ENCODE measurements at places on chromosomes 4 and X.

DNA sequence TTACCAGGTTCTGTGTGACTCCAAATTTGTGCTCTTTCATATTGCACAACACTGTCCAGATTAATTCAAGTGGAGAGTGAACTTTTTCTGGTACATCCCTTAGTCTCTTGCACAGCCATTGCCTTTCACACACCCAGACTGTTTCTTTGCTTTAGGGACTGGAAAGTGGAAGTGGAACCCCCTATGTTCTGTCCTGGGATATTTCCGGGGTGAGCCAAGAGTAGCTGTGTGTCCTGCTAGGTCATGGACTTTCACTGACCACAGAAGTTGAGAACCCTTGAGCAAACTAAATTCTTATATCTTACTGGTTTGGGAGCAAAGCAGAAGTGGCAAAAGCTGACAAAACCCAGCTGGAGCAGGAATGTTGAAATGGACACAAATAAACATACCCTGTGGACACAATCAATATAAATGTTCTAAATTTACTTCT lies 10.3 kb upstream of the VSIG4 start:
- no peak for DNase-seq

- no peak for DNase-seq
Observed at GRCh38 chrX:124401696-124402095, 55.3 kb downstream of the SH2D1A start.

GRCh38 chrX:120311727-120312063 lies 434 bp upstream of the TMEM255A start:
- DNase-seq = no peak

- DNase-seq = no peak
Observed at GRCh38 chrX:13515211-13515930, 54.0 kb upstream of the EGFL6 start.

- no peak for DNase-seq
Observed at GRCh38 chr4:108166441-108167315, 2.1 kb downstream of the LEF1 start.

DNA sequence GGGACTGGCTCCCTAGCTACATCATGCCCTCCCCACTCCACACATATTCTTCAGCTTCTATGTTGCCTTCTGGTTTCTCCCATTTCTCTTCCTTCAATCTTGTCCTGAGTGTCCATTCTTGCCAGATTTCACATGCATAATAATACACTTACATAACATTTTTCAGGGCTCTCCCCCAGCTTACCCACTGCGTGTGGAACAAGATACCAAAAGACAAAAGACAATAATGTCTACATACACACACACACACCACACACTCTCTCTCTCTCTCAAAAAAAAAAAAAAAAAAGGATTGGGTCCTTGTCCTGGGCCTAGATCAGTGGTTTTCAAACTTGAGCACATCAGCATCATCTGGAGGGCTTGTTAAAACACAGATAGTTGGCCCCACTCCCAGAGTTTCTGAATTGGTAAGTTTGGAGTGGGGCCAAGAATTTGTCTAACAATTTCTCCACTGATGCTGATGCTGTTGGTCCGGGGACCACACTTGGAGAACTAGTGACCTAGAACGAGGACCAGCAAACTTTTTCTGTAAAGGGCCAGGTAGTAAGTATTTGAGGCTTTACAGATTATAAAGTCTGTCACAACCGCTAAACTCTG lies 6.5 kb upstream of the SMARCA1 start:
- DNase-seq = peak; percentile 14

DNA sequence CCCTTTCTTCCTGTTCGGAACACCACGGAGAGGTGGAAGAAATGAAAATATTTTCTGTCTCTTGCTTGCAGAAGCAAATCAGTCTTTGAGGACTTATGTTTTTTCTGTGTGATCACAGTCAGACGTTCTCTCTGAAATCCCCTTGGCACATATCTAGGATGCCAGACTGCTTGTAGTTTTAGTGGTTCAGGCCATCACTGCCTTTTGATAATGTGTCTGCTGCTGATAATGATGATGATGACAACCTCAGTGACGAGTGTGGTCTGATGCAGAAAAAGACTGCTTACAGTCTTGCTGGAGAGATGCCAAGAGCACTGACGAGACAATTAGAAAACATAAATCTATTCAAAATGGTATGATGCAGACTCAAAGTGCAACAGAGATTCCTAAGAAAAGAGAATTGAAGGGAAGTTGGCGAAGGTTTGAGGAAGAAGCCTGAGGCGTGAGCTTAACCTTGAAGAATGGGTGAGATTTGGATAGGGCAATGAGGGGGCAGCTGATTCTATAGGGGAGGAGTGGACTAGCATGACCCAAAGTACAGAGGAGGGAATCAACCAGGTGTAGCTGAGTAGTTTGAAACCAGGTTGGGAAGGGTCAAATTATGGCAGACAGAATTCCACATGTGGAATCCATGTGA lies 7.9 kb downstream of the RAB33A start:
- DNase-seq = peak; percentile 11

DNA sequence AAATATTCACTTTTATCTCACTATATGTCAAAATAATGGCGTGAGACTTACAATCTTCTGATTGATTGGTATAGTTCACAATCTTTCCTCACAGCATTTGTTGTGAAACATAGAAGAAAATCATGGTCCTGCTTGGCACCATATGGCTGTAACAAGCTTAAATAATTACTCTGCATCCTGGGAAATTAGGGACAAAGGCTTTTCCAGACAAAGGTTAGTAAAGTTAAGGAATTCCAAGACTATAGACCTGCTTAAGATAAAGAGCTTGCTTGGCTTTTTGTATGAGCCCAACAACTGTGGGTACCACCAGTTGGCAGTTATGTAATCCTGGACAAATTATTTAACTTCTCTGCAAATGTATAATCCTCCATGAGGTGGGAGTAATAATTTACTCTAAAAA lies 3.4 kb upstream of the PCDH18 start:
- DNase-seq = no peak

- DNase-seq = no peak
Observed at GRCh38 chr4:159027535-159027934, 75.3 kb upstream of the RAPGEF2 start.

DNA sequence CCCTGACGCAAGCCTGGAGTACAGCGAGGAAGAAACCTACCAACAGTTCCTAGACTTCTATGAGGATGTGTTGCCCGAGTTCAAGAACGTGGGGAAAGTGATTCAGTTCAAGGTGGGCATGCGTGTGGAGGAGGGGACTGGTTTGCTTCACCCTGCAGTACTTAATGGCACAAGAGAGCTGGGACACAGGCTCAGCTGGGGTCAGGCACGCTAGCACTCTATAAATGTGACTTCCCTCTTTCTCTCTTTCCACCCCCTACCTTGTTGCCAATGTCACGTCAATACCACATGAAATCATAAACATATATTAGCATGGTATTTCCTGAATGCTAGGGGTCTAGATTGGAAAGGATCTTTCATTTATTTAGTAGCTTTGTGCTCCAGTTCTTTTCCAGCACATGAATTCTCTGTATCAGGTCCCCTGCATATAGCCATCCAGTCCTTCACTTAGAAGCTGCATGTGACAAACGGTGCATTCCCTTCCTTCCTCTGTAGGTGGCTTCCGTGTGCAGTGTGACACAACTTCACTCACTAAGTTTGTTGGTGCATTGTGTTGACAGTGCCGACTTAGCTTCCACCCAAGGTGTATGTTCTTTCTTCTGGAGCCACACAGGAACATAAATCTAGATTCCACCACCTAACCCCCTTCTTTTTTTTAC lies 25.6 kb downstream of the ZRSR2 start:
- no peak for DNase-seq

DNA sequence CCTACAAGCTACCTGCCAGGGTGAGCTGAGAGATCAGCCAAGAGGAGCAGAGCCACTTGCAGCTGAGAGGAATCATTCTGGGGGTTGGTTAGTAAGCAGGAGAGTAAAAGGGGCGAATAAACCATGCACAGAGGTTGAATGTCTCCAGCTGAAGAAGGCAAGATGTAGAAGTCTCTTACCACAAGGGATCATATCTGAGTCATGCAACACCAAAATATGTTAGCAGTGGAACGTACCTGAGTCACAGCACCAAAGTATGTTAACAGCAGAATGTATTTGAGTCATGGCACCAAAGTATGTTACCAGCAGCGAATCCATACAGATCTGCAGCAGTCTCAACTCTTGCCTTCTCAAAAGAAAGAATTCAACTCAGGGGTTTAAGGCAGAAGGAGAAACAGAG lies 29.9 kb downstream of the C4orf51 start:
- peak; percentile 83 for DNase-seq

DNA sequence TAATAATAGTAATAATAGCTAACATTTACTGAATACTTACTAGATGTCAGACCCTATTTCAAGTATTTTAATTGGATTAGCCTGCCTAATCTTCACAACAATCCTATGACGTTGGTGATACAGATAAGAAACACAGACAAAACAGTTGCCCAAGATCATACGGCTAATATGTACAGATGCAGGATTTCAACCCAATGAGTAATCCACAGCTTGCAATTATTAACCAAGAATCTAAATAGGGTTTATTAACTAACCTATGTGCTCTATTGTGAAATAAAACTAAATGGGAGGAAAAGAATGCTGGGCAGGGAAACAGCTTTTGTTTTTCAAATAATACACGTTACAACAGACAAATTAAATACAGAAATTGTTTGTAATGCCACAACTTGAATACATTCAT lies 23.4 kb downstream of the FBXO8 start:
- peak; percentile 97 for DNase-seq

DNA sequence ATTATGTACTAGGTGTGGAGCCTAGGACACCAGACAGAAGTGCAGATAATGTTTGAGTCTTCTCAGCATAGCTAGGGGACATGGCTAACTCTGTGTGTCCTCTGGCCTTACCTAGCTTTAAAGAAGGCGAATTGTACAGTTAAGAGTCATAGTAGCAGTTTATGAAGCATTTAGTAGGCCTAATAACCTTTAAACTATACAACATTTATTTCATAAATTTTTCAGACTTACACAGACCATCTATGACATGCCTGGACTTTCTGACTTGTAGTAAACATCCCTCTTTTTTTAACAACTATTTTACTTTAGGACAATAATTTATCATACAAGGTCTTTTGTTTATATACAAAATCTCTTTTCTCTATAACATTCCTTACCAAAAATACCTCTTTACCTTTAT lies 37.4 kb downstream of the ETNPPL start:
- DNase-seq = no peak

GRCh38 chr4:39452153-39452859 lies 6.4 kb downstream of the RPL9 start:
- DNase-seq = no peak

DNA sequence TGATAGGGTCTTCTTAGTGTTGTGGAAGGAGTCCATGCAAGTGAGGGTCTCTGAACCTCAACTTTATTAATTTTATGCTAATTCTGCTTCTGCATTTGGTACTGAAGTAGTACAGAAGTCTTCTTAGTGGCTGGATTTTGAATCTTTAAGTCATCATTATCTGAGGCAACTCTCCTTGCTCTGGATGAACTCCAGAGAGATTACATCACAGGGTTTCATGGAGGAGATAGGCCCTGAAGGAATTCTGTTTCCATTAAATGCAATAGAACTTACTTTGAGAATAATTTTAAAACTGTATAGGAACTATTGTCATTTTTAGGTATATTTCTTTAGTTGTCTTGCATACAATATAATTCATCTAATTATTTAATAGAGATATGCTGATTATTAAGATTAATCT lies 451.2 kb downstream of the FAT4 start:
- DNase-seq = peak; percentile 40

DNA sequence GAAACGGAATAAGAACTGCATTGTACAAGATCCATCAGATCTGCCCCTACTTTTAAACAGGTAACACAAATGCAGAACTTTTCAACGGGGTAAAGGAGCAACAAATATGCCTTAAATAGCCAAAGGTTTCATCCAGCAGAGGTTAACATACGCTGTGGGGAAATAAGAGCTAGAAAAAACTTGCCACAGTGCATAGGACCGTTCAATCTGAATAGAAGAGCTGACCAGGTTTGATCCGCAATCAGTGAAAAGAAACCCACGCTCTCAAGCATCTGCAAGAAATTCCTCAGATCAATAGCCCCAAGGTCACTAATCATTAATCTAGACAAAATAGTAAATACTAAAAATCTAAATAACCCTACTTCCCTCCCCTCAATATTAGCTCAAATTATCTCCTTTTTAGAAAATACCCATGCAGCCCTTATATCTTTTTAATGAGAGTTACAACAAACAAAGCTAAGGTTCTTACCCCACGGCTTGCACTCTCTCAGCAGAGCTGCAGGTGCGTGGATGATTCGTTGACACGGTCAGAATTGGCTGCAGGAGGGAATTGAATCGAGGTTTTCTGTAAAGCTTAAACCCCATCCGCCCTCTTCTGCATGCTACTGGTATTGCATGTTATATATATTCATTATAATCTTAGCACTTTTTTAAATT lies at the start of gene TLR10:
TSS of gene TLR10 (minus strand) at position 539 of the 657 bp plus-strand sequence. CDS start 7,400 bp downstream, outside the sequence.
- peak; percentile 45 for DNase-seq

- DNase-seq = peak; percentile 11
Observed at GRCh38 chr4:66564901-66565651, 894.8 kb upstream of the EPHA5 start.

GRCh38 chrX:46733226-46733625 lies 25.7 kb downstream of the SLC9A7 start:
- no peak for DNase-seq

GRCh38 chr4:7770224-7771050 lies 169.2 kb downstream of the AFAP1 start:
- DNase-seq = peak; percentile 32

Measured in fibroblast of villous mesenchyme (primary cell).